ENCODE measurements at places on chromosomes 3 and 15.

GRCh38 chr15:32715276-32715675 lies 2.5 kb upstream of the GREM1 start:
- DNase-seq, result no peak

DNA sequence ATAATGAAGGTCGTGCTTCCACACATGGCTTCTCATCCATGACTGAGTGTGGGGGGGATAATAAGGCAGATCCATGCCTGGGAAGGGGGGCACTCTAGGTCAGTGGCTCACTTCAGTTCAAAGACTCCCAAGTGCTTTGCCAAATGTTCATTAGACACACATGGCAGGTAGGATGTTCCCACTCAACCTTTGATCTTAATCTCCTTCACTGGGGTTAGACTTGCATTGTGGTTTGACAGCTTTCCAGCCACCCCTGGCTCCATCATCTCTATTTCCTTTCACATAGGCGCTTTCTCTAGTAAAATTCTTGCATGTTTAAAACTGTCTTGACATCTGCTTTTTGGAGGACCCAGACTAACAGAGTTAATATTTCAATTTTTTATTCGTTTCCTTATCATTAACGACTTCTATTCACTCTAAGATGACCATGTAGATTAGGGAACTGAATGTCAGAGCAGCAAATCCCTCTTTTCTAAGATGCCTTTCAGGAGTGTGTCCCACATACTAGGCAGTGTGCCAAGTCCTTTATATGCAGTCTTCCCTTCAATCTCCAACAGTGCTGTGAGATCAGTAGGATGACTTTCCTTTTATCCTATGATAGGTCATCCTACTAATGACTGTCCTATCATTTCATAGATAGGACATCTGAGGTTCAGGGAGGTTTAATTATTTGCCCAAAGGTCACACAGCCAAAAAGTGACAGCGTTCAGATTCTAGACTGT lies 57.9 kb downstream of the BTD start:
- peak; percentile 86 for DNase-seq

- no peak for DNase-seq
Measured at GRCh38 chr3:33167716-33168336, 50.8 kb downstream of the SUSD5 start.

DNA sequence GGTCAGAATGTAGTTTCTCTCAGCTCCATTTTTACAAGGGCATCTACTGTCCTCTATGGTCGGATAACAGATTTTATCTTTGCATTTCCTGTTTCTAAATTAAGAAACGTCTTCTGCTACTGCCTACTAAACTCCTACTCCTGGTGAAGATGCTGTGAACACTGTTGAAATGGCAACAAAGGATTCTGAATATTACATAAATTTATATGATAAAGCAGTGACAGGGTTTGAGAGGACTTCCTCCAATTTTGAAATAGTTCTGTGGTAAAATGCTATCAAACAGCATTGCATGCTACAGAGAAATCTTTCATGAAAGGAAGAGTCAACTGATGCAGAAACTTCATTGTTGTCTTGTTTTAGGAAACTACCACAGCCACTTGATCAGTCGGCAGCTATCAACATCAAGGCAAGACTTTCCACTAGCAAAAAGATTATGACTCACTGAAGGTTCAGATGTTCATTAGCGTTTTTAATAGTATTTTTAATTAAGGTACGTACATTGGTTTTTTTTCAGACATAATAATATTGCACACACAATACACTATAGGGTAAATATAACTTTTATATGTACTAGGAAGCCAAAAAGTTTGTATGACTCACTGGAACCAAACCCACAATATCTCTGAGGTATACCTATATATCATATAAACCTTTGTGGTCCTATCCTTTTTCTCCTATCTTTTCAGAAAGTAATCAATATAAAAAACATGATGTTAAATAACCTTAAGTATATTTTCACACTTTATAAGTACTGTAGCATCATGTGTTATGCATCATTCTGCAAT lies 156.1 kb downstream of the STAG1 start:
- peak; percentile 28 for DNase-seq

DNA sequence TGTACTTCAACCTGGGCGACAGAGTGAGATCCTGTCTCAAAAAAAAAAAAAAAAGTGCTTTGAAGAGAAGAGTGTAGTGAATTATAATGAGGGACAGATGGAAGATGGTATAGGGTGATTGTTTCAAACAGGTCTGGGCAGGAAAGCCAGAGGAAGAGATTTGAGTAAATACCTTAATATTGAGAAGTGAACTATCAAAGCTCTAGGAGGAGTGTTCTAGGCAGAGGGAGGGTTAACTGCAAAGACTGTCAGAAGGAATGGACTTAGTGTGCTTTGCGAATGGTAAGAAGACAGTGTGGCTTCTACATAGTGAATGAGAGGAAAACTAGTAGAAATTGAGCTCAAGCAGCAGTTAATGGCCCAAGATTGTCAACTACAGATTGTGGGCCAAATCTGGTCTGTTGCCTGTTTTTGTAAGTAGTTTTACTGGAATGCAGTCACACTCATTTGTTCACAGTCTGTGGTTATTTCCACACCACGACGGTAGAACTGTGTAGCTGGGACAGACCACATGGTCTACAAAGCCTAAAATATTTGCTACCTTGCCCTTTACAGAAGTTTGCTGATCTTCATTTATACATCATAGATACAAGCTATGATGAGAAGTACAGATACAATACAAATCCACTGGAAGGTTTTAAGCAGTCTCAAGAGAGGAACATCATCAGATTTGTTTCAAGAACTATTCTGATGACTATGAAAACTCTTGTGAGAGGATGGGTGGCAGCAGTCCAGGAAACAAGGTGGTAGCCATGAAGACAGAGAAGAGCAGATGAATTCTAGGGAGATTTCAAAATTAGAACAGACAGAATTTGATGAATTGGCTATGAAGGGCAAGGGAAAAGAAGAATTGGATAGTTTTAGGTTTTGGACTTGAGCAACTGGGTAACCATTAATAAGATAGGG lies 16.5 kb upstream of the USP50 start:
- DNase-seq, result peak; percentile 7

- DNase-seq, result peak; percentile 28
Measured at GRCh38 chr3:141469720-141470119, 17.1 kb upstream of the RASA2 start.

DNA sequence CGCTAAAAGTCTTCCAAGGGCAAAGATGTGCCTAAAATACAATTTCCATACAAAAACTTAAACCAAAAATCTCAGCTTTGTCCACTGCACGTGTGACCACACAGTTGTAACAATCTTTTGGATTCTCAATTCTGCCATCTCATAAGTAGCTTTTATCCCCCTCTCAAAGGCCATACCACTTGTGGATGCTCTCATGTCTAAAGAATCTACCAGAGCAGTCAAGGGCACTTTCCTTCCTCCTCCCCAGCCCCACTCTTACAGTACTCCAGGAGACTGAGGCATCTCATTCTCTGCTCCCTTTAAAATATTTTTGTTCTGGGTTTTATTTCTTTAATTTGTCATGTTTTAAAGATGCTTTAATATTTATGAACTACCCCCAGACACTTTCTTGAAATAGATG lies 102.3 kb upstream of the PFN2 start:
- DNase-seq, result no peak

DNA sequence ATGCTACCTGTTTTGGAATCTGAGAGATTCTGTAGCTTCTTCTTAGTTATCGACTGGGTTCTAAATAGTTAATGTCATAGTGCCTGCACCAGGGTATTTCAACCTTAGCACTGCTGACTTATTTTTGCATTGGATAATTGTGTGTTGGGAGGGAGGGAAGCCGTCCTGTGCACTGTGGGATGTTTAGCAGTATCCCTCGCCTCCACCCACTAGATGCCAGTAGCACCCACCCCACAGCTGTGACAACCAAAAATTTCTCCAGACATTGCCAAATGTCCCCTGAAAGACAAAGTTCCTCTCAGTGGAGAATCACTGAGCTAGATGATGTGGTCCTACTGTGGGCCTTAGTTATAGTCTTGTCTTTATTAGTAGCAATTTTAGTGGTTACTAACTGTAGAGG lies 88.3 kb downstream of the TGFBR2 start:
- DNase-seq, result no peak

DNA sequence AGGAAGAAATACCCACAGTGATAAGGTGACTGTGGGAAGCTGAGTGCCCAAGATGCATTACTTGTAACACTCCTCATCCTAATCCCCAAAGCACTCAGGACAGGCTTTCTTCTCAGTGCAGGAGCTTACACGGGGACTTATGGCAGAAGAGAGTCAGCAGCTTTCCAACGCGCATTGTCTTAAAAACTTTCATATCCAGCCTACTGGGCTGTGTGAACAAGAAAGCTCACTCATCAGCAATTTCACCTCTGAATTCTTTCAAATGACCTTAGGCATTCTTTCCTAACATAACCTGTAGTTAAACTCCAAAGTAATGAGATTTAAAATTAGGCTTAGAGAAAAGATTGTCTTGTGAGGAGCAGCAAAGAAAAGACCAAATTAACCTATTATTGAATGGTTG lies 132.3 kb downstream of the KCNAB1 start:
- no peak for DNase-seq

- no peak for DNase-seq
Measured at GRCh38 chr15:31811641-31812040, 218.7 kb upstream of the CHRNA7 start.

GRCh38 chr3:167382155-167382554 lies 2.1 kb upstream of the ZBBX start:
- no peak for DNase-seq

GRCh38 chr15:57133127-57133968 lies 214.9 kb downstream of the TCF12 start:
- no peak for DNase-seq

- no peak for DNase-seq
Measured at GRCh38 chr15:53836618-53837017, 77.2 kb upstream of the WDR72 start.

- peak; percentile 44 for DNase-seq
Measured at GRCh38 chr3:49723296-49723627, 489 bp downstream of the GMPPB start.

GRCh38 chr15:48925714-48926223 lies 38.0 kb downstream of the SHC4 start:
- DNase-seq, result peak; percentile 97

DNA sequence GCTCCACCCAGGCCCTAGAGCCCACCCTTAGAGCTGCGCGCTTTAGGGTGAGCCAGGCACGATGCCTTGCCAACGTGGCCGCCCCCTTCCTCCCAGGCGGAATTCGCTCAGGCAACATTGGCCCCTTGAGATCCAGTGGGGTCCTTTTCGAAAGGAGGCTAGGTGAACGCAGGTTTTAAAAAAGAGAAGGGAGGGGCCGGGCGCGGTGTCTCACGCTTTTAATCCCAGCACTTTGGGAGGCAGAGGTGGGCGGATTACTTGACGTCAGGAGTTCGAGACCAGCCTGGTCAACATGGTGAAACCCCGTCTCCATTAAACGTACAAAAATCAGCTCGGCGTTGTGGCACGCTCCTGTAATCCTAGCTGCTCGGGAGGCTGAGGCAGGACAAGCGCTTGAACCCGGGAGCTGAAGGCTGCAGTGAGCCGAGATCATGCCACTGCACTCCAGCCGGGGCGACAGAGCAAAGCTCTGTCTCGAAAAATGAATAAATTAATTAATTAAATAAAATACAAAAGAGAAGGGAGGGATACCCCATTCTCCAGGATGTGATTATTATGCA lies 984 bp upstream of the RPP25 start:
- DNase-seq, result peak; percentile 63

DNA sequence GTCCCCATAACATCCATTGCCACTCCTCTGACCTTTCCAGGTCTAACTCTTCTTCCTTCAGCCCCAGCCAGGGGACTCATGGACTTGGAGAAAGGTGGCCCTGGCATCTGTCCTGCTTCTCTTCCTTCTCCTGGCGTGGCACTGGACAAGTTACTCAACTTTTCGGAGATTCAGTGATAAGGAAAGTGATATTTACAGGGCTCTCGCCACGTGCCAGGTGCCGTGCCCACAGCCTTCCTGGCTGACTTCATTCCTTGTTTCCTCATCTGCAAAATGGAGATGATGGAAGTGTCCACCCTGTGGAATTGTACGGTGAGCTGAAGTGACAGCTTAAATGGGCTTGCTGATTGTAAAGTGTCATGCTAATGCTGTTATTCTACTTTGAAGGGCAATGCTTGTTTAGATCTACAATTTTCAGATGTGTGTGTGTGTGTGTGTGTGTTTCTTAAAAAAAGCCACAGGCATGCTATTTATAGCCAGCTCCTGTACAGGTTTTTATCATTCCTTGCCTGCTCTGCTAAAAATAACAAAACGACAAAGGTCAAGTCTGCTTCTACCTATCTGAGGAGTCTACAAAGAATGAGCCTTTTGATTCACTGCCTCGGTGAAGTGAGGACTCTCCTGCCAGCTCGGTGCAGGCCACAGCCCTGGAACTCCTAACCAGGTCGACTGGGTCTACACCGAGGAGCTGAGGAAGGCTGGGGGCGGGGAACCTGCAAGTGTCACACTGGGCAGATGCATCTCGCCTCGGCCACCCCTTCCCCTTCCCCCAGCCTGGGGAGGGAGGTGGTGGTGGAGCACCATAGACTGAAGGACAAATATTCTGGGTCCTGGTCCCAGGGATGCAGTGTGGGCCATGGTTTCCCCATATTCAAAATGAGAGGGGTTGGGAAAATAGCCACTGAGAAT lies 11.4 kb upstream of the ATP2B2 start:
- no peak for DNase-seq

GRCh38 chr3:99114565-99115291 lies 213.2 kb upstream of the DCBLD2 start:
- peak; percentile 64 for DNase-seq

DNA sequence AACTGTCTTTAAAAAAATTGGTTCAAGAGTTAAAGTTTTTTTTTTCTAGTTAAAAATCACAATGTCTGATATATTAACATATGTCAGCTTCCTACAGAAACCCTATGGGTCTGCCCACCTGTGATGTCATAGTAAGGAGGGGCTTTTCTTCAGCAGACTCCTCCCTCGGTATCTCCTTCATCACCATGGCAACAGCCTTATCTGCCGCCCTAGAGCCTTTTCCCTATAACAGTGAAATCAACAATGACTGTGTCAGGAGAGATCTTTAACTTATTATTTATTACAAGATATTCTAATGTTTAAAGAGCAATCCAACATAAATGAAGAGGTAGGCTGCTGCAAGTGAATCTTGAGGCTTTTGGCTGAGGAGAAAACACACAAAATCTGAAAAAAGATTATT lies 138.7 kb downstream of the PEX5L start:
- DNase-seq, result peak; percentile 59

DNA sequence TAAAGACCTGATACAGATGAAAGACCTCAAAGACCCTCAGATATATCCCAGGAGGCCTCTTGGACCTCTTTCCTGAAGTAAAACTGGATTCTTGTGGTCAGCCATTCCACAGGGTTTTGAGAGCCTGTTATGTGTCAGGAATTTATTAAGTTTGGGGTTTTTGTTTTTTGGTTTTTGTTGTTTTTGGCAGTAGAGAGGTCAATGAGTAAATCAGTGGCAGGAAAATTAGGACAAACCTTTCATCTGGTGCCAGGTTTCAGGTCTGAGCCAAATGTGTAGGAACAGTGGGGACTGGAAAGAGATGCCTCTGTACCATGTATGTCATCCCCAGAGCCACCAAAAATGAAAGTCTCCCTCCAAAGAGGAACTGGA lies 520.4 kb upstream of the MDFIC2 start:
- DNase-seq, result peak; percentile 96

GRCh38 chr15:42939841-42940240 lies 19.3 kb upstream of the TTBK2 start:
- no peak for DNase-seq

GRCh38 chr3:144341471-144341870 lies 369.8 kb downstream of the DIPK2A start:
- DNase-seq, result no peak

- DNase-seq, result no peak
Measured at GRCh38 chr15:88747631-88748030, 55.6 kb upstream of the ACAN start.

All from RPMI7951 (cell line).